ENCODE measurements at places on chromosomes 1 and 21.

- no peak for DNase-seq
These were observed 13.2 kb downstream of the MDM4 start for GRCh38 chr1:204529371-204529895.

- DNase-seq: no peak
These were observed 715.7 kb upstream of the ZP4 start for GRCh38 chr1:238606457-238606856.

- DNase-seq: no peak
These were observed 378 bp upstream of the NUP210L start for GRCh38 chr1:154155251-154155650.

- DNase-seq: no peak
These were observed 163.3 kb downstream of the BRINP2 start for GRCh38 chr1:177333936-177334595.

DNA sequence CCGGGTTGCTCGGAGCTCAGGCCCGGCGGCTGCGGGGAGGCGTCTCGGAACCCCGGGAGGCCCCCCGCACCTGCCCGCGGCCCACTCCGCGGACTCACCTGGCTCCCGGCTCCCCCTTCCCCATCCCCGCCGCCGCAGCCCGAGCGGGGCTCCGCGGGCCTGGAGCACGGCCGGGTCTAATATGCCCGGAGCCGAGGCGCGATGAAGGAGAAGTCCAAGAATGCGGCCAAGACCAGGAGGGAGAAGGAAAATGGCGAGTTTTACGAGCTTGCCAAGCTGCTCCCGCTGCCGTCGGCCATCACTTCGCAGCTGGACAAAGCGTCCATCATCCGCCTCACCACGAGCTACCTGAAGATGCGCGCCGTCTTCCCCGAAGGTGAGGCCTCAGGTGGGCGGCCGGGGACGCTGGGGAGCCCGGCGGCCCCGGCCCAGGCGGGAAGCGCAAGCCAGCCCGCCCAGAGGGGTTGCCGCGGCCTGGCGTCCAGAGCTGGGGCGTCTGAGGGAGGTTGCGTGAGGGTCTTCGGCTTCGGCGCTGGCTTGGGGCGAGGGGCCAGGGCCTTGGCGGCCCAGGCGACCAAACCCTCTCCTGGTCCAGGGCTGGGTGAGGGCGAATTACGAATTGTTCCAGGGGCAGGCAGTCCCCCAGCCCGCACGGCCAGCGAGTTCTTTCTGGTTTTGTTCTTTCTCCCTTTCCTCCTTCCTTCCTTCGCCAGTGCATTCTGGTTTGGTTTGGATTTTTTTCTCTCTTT is 805 bp downstream of the SIM2 start:
- DNase-seq: no peak

- DNase-seq: no peak
These were observed 19.9 kb downstream of the ALDH4A1 start for GRCh38 chr1:18882486-18882885.

GRCh38 chr21:18000981-18001686 is 182.0 kb upstream of the C21orf91 start:
- DNase-seq: no peak

DNA sequence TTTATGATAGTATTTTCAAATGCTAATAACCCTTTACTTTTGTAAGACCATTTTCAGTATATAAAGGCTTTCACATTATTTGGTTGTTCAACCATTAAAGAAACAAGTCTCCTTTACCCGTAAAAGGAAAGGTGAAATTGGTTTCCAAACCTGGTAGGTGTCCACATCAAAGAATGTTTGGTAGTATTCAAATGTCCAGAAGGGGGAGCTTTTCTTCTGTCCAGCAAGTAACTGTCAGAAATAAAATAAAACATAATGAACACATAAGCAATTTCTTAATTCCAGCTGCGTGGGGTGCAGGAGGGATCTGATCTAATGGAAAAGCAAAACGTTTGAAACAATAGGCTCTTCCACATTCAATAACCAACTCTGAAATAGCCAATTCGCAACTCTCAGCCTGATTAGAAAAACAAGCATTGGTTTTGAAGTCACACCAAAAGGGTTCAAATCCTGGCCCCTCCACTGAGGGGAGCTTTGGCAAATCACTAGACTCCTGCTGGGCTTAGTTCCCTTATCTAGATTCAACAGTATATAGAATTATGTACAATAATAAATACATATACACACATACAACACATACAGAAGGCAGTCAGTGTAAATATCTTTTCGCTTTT is 11.0 kb downstream of the YIPF1 start:
- DNase-seq: peak; percentile 66

DNA sequence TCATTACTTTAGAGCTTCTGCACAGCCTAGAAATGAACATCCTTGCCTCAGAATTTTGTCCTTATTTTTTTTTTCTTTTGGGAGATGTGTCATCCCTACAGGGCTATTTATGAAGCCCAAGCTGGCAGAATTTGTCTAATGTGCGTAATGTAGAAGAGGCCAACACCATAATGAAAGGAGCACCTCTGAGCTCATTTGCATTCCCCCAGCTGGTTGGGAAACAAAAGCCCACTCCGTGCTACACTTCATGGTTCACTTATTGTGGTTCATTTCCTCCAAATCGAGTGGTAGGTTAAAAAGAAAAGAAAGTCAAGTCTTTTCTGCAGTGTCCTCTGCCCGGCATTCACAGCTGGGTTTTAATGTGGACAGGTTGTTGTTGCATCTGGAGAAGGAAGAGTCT is 73.5 kb downstream of the KAZN start:
- no peak for DNase-seq
